ENCODE measurements at places on chromosomes 12 and 14.

- no peak for DNase-seq
These were observed 124.3 kb upstream of the EGLN3 start for GRCh38 chr14:34075042-34075744.

DNA sequence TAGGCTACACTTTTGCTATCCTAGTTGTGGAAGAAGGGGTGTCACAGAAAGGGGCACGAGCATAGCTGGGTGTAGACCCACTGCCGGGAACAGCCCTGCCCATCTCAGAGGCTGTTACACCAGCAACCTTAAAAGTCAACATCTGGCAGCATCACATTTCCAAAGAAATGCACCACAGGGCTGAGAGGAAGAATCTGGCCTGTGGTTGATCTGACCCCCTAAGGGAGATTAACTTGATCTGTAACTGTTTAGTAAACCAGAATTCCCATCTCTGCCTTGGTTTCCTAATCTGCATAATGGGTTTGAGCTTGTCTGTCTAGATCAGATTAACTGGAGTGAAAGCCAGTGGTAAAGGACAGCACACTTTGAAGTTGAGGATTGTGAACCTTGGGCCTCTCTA is 1.3 kb downstream of the LRP1-AS start:
- peak; percentile 71 for DNase-seq

GRCh38 chr12:111063295-111064026 is 143.1 kb upstream of the MYL2 start:
- no peak for DNase-seq

DNA sequence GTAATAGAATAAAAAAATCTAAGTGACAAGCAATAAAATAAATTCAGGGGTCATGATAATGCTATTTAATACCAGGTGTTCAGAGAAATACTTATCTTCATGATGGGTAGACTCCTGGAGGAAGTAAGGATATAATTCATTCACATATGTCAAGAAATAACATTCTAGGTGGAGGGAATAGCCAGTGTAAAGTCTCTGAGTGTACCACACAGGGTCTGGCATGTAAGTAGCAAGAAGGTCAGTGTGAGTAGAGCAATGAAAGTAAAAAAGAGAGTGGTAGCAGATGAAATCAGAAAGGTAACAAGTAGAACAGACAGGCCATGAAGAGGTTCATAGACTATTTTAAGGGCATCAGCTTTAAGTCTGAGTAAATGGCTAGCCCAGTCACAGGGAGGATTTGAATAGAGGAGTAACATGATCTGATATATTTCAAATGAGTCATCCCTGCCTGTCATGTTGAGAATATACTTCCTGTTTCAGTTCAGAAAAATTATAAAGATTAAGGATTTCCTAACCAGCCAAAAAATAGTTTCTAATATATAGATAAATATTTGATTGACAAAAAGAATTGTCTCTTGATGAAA is 519.9 kb downstream of the C12orf50 start:
- DNase-seq: peak; percentile 46

DNA sequence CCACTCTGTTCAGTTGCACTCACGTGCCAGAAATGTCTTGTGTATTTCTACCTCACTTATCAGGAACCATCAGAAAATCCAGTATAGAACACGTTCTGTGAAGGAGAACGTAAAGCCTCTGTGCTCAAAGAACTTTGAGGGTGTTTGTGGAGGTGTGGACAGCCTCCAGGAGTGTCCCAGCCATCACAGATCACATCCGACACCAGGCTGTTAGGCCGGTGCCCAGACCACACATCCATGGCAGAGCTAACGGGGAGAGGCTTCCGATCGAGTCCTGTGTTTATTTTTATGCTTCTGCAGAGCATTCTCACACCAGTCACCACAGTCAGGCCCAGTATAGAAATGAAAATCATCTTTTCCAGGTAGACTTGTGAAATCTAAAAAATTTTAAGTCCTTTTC is 53.6 kb downstream of the TPCN1 start:
- DNase-seq: no peak

GRCh38 chr14:99241325-99242010 is 30.5 kb downstream of the BCL11B start:
- DNase-seq: no peak

DNA sequence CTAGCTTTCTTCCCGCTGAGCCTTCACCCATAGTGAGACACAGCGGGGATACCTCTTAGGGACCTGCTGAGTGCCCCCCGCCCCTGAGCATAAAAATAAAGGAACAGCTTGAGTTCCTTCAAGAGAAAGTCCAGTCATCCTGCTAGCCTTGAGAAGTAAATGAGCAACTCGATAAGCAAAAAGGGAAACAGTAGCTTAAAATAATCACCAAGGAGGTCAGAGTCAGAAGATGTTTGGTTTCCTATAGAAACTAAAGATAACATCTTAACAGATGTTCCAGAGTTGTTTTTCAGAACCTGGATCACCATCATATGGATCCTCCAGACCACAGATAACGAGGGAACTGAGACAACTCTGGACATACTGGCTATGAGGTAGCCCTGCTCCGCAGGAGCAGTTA is 94.0 kb downstream of the BCAT1 start:
- DNase-seq: no peak

- no peak for DNase-seq
These were observed 90.2 kb downstream of the FUT8 start for GRCh38 chr14:65502676-65503124.

- DNase-seq: peak; percentile 89
These were observed 82.4 kb downstream of the ARL6IP4 start for GRCh38 chr12:123062681-123063486.

DNA sequence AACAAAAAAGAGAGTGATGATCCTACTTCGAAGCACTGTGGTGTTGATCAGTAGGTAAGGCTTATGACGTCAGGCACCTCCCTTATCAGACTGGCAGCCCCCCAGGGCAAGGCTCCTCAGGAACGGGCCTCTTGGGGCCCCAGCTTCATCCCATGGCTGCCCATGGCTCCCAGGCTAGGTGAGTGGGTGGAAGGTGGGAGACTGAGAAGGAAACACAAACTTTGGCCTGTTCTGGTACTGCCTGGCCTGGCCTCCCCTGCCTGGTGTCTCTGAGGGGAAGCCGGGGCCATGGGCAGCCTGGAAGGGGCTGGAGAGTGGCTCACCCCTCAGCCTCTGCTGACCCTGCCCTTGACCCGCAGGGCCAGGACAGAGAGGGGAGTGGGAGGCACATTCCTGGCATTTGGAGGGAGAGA is 38.9 kb downstream of the KRT80 start:
- no peak for DNase-seq

GRCh38 chr12:126936181-126936851 is 1330.7 kb upstream of the TMEM132C start:
- no peak for DNase-seq

DNA sequence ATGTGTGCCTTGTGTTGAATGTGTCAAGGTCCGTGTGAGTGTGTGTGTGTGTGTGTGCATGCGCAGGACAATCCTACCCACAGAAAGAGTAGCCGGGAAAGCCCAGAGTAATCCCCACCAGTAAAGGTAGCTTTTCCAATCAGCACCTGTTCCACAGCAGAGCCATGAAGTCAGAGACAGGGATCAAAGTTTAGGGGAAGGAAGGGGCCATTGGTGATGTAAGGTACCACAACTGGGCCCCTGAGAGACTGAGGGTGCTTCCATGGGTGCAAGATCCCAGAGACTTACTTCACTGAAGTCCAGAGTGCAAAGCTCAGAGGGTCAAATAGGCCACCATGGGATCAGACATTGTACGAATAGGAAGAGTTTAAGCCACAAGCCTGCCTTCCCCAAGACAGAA is 20.5 kb downstream of the OR10P1 start:
- DNase-seq: no peak

DNA sequence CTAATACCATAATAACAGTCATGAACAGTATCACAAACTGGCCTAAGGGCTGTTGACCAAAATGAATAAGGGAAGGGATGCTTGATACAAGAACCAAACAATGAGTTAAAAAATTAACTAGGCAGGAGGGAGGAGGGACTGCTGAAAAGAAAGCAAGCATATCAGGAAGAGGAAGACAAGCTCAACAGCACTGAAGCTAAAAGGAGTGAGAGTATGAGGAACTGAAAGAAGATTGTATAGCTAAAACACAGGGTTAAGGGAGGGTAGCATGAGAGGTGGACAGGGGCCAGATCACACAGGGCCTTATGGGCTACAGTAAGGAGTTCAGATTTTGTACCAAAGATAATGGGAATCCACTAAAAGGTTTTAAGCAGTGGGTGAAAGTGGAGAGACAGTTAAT is 34.1 kb downstream of the ITGA7 start:
- DNase-seq: no peak

DNA sequence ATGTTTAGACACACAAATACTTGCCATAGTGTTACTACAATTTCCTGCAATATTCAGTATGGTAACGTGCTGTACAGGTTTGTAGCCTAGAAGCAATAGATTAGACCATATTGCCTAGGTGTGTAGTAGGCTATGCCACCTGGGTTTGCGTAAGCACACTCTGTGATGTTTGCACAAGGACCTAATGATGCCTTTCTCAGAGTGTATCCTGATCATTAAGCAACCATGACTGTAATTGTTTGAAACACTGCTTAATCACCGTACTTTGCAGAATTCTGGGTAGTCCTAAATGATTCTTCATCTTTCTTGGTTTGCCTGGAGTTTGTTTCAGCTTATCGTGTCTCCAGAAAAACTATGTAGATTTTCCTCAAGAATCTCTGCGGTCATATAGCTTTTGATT is 11.2 kb upstream of the TCP11L2 start:
- no peak for DNase-seq

DNA sequence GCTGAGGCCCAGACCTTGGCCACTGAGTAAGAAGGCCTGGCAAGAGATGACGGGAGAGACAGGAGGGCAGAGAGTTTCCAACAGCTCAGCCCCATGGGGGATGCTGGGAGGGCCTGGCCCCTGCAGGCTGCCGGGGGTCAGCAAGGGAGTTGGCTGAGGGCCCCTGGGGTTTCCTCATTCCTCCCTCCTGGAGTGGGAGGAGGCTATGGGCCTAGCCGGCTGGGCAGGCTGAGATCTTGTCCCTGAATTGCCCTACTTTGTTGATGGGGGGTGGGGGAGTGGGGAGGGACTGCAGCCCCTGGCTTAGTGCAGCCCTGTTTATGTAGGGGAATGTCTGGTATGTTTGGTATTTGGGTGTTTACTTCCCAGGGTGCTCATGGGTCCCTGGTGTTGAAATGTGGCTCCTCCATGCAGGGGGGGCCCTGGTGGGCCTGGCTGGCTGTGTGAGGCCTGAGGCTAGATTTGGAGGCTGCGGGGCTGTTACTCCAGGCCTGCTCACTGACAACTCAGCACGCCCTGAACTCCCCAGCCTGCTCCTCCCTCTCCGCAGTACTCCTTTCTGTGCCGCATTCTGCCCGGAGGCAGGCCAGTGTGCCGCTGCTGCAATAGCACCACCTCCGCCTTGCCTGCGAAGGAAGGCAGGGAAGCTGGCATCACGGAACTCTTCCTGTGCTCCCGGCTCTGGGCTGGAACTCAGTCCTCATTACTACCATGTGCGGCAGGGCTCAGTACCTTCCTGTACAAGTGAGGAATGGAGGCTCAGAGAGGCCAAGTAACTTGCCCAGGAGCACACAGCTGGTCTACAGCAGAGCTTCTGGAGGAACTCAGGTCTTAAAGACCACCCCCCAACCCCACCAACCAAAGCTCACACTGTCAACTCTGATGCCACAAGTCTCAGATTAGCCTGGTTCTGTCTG is 25.3 kb downstream of the JDP2 start:
- peak; percentile 92 for DNase-seq

DNA sequence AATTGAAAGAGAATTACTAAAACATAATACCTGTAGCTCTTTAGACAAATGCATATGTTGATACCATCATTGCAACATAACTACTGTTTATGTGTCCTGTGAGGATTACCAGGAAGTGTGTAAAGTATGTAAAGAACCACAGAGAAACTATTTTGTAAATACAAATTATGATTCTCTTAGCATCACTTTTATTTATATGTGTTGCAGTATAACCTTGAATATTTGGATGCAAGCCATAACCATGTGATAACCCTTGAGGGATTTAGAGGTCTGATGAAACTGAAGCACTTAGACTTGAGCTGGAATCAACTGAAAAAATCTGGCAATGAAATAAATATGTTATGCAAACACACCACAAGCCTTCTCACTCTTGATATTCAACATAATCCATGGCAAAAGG is 77.5 kb downstream of the LRRC9 start:
- DNase-seq: no peak

- no peak for DNase-seq
These were observed 63.7 kb upstream of the RASSF8 start for GRCh38 chr12:25894759-25895158.

DNA sequence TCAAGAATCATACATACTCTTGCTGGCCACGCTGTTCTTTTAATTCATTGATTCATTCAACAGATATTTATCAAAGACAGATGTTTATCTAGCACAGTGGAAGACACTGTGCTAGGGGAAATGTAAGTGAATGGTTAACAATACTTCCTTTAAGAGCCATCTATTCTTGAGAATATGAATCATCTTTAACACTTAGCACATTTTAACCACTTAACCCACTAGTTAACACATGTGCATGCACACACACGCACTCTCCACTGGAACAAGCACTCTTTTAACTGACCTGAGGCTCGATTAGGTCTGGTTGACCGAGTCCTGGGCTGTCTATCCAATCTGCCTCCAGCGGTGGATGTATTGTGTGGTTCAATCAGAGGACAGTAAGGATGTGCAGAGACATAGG is 34.6 kb downstream of the LMNTD1 start:
- DNase-seq: peak; percentile 87

DNA sequence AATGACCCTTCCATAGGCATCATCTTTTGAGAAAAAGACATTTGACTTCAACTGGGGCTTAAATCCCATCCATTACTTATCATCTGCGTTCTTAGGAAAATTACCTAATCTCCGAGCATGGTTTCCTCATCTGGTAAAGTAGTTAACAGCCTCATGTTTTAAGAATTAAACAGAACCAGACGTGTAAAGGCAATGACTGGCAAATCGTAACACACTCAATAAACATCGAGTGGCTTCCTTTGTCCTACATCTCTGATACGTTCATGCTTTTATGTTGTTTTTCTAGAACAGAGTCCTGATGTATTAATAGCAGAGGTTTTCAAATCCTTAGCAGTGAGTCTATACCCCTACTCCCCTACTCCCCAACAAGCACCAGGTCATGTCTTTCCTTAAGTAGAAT is 189.7 kb upstream of the RGS6 start:
- peak; percentile 90 for DNase-seq

DNA sequence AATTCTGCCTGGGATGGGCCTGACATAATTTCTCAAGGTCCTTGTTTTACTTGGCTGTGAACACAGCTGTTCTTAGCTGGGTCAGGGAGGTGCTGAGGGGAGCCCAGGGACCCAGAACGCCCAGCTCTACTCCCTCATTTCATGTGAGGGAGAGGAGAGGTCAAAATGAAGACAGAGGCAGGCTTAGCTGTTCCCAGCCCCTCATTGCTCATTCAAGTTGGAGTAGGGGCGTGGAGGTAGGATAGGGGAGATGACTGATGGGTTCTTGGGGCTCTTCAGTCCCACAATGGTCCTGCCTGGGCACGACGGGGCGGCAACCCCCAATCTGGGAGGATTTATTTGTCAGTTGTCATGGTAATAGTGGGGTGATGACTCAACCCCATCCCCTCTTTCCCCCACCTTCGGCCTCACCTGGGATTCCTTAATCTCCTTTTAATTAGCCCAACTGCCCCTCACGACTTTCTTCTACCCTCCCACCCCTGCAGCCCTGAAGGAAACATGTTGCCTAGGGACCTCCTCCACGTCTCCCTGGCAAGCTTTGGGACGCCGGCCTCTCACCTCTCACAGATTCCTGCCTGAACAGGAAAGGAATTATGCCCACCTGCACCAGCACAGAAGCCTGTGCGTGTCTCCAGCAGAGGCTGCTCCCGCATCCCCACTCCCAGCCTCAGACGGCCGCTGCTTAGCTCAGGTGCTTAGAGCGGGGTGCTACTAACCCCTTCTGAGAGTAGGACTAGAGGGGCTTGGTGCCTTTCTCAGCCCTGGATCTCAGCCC is 10.2 kb downstream of the SPRYD3 start:
- DNase-seq: no peak
